ENCODE measurements at places on chromosomes 13 and 19. TPM values are rescaled to one million over a fixed set of nuclear protein-coding genes. Genes with fewer than 3 reads are reported as not detected.

ZNF808 gene
- 16.7 TPM for total RNA-seq

IZUMO2 gene
- total RNA-seq, result not detected

ERICH4 gene
- not detected for total RNA-seq

HSPB6 gene
- total RNA-seq, result 64.4 TPM

ZNF154 gene
- 7.2 TPM for total RNA-seq

PNMA8A gene
- 1.4 TPM for total RNA-seq

PPAN gene
- 39.3 TPM for total RNA-seq

ANKLE1 gene
- 3.0 TPM for total RNA-seq

IGFL4 gene
- total RNA-seq, result not detected

Data from esophagus muscularis mucosa (tissue), 4 donors.